PC-9 (cell line): ENCODE measurements at places on chromosomes 1 and 21. TPM values are rescaled to one million over a fixed set of nuclear protein-coding genes. Genes with fewer than 3 reads are reported as not detected.

GRCh38 chr1:3372317-3372716 is 82.1 kb upstream of the ARHGEF16 start:
- DNase-seq: no peak

Gene SH3GLB1
- total RNA-seq: 38.3 and 47.6 TPM in 2 replicates

DNA sequence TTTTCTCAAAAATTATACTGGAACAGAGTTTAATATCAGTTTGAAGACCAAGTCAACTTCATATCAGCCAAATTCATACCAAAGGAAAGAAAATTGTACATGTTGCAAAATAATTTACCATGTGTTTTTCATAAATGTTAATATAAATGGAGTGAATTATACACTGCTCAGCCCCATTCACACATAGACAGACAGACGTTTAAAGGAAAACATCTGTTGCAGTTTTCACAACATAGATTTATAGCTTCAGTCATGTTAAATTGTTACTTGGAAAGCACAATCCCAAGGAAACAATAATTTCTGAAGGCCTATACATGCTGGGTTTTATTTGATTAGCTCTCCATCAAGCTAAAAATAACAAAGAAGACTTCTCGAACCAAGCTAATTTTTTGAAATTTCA is 27.8 kb upstream of the HYI start:
- DNase-seq: no peak

DNA sequence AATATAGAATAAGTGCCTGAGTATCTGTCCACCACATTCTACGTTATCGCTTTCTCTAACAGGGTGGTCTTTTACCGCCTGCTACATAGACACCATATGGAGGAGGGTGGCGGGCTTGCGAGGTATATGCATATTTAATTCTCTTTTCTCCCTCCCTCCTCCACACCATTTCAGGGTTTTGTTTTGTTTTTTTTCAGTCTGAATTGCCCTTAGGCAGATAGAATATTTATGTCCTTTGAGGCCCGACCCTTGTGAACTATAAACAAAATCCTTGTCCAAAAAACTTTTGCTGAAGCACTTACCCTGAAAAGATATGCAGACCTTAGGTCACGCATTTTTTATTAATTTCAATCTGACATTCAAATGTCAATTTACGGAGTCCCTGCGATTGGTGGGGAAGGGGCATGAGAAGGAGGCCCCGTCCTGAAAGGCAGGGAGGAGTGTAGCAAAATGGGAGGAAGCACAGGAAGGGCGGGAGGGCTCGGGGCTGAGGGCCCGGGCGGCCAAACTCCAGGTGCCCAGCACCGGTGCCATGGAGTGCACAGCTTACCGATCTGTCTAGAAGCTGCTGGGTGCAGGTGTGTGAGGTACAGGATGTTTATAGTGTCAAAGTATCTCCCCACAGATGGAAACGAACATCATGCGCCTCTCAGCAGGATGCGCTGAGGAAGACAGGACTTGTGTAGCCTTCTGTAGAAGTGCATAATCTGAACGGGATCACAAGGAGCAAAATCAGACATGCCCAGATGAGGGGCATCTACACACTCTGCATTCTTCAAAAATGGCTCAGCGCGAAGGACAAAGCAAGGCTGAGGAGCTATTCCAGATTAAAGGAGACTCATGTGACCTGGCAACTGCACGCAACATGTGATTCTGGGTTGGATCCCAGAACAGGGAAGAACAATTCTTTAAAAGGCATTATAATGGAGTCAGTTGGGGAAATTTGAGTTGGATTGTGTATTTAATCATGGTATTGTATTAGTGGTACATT is 68.8 kb upstream of the LYST start:
- no peak for DNase-seq

Gene ZSCAN20
- 6.0 and 6.4 TPM in 2 replicates for total RNA-seq

DNA sequence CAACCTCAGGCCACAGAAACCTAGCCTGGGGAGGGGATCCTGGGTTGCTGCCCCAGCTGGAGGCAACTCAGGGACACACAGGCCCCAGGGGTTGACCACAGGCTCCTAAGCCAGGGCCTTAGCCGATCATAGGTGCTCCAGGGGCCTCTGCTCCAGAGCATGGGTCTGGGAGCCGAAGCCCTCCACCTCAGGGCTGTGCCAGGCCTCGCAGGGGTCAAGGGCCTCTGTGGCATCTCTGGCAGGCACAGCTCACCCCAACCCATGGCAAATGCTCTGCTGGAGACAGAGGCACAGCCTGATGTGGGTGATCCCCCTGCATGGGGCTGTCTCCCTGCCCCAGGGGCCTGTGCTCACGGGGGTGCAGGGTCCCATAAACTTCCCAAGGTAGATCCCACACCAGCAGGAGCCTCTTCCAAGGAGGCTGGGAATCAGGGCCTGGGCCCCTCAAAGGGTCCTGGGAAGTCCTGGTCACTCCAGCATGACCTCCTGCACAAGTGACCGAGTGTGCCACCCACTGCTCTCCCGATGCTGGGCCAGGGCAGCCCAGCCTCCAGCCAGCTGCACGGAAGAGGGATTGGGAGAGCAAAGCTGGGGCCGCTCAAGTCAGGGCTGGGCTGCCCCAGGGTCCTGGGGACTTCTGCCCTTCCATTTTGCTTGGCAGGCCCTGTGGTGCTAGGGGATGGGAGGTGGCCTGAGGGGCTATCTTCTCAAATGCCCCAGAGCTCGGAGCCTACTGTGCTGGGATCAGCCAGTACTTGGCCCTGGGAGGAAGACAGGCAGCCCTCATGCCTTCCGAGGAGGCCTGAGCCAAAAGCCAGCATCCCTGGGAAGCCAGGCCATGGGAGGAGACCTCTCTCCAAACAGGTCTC is 22.2 kb upstream of the PRSS38 start:
- DNase-seq: no peak

Gene TMEM269
- total RNA-seq: 0.28 and 1.0 TPM in 2 replicates

GRCh38 chr1:201662646-201663045 is 123.7 kb downstream of the NAV1 start:
- no peak for DNase-seq

GRCh38 chr1:200525090-200525987 is 95.2 kb downstream of the KIF14 start:
- no peak for DNase-seq

GRCh38 chr1:30853350-30853749 is 55.2 kb downstream of the SDC3 start:
- no peak for DNase-seq

GRCh38 chr1:39531526-39531925 is 40.1 kb downstream of the BMP8A start:
- DNase-seq: no peak

DNA sequence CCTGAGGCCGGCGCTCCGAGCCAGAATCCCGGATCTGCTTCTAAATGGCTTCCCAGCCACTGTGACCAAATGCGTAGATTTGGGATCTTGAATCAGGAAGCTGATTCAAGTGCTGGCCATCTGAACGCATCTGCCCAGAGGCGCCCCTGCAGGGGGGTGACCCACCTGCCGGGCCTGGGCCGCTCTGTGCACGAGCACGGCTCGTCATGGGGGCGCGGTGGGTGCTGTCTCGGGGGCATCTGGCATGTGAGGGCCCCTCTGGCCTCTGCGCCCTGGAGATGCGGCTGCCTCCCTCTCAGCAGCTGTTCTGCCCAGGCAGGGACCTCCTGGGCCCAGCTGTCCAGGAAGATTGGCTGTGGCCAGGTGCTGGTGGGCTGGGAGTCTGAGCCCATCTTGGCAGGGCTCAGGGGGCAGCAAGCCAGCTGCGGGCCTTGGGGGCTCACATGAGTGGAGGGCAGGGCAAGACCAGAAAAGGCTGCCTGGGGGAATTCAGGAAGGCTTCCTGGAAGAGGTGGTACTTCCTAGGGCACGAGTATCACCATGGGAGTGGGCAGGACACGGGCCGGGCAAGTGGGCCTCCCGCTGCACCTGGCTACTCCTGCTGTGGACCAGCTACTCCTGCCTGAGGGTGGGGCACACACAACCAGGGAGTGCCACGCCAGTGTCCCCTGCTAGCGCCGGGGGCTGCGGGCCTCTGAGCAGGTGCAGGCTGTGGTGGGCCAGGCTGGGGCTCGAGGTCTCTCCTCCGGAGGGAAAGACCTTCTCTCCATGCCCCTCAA is 25.1 kb downstream of the PLCH2 start:
- DNase-seq: no peak

- no peak for DNase-seq
Measured at GRCh38 chr1:217133958-217134856, 411.0 kb upstream of the ESRRG start.

DNA sequence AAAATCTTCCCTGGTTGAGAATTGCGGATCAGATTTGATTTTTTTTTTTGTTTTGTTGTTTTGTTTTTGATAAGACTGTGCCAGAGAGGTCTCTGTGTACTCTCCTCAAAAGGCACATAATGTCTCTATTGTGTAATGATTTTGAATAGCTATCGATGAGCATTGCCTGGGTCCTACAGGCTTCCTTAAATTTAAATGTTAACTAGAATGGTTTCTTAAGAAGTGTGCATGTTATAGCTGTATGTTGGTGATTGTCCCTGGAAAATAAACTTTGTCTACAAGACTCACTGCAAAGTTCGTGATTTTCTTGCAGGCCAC is 121.2 kb downstream of the ITSN1 start:
- no peak for DNase-seq

- DNase-seq: no peak
Measured at GRCh38 chr1:205073511-205073910, 10.7 kb downstream of the TMEM81 start.

DNA sequence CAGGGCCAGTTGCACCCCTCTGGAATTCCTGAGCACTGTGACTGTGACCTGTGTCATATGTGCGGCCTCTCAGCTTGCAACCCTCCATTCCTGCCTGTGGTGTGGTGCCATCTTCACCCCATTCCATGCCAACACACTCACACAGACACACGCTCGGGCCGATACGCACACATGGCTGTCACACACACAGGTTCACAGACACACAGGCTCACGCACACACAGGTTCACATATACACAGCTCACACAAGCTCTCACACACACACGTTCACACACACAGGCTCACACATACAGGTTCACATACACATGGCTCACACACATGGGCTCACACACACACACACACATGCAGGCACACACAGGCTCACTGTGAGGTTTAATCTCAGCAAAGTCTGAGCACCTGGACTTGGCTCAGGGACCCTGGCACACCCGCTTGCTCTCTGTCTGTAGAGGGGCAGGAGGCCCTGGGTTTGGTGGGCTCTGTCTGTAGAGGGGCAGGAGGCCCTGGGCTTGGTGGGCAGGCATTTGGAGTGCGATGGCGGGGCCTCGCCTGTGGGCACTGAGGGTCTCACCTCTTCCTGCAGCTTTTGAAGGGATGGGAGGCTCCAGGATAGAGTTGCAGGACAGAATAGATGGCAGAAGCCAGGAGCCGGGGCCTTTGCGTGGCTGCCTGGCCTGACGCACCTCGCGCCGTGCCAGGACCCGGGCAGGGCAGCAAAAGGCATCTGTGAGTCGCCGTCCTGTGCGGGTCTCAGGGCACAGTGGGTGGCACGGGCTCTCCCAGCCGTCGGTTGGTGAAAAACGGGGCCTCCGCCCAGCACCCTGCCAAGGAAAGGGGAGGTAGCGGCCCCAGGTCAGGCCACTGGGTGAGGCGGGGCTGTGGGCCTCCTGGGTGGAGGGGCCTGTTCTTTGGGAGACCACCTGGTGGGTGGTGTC is 17.1 kb downstream of the COL18A1 start:
- no peak for DNase-seq

- DNase-seq: no peak
Measured at GRCh38 chr1:245301162-245301580, 146.4 kb downstream of the KIF26B start.

- no peak for DNase-seq
Measured at GRCh38 chr1:196877964-196878363, 9.9 kb upstream of the CFHR4 start.

Gene PRDM16
- not detected in 2 replicates for total RNA-seq

- no peak for DNase-seq
Measured at GRCh38 chr1:215681041-215681440, 113.9 kb downstream of the KCTD3 start.

- no peak for DNase-seq
Measured at GRCh38 chr1:201021630-201022492, 1.7 kb downstream of the KIF21B start.
